Ureter (tissue), 1 donor: ENCODE measurements at places on chromosomes 12 and 14. TPM values are rescaled to one million over a fixed set of nuclear protein-coding genes. Genes with fewer than 3 reads are reported as not detected.

The MIP gene
- not detected for total RNA-seq

DNA sequence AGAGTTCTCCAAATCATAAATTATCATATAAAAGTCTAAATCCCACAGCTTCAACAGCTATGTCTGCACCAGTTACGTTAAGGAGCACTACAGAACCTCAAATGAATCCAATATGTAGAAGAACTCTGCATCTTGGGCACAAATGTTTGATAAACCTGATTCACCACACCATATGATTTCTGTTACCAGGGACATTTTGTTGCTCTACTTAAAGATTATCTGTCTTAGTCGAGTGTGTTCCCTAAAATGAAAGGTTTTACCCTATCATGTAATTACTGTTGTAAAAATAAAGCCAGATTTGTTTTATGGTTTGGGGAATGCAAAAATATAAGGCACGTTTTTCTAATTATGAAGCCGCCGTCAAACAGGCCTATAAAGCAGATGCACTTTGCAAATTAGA, 363.1 kb downstream of the EGLN3 start:
- DNase-seq: no peak

GRCh38 chr14:54627219-54627539, 60.3 kb downstream of the SAMD4A start:
- no peak for DNase-seq

- peak; percentile 31 for DNase-seq
Measured at GRCh38 chr12:62654326-62655241, 188.0 kb downstream of the MON2 start.

GRCh38 chr12:12810553-12811021, 2.6 kb upstream of the DDX47 start:
- DNase-seq: no peak

DNA sequence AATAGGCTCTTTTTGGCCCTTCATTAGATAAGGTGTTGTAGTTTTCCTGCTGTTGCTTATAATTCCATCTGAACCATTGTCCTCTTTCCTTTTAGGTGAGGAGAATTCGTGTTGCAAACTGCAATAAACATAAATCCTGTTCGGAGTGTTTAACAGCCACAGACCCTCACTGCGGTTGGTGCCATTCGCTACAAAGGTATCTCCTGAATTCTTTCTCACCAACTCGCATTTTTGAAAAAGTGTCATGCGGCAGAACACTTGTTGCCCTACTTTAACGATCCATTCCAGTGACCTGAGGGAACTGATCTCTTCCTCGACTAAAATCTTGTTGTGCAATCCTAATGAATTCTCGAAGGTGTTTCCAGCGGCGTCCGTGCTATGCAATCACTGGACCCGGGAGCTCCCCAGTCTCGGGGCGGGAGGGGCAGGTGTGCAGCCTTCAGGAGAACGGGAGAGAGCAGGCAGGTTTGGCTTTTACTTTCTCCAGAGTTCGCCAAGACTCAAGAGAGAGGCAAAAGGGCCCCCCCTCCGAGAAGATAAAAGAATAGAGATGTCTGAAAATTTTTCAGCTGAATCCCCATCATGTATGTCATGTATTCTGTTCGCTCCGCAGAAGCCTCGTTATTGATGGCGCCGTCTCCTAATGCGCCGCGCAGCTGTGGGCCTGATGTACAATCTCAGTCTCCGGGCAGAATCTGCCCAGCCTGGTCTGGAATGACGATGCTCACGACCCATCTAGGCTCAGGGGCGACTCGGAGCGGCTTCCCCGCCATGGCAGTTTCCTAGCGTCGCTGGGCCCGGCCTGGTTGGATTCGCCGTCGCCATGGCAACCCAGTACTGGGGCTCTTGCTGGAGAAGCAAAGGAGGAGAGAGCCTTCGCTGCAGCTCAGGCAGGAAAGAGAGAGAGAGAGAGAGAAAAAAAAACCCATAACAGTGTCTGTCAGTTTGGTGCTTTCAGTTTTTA, 38.2 kb downstream of the PLXNC1 start:
- peak; percentile 55 for DNase-seq

DNA sequence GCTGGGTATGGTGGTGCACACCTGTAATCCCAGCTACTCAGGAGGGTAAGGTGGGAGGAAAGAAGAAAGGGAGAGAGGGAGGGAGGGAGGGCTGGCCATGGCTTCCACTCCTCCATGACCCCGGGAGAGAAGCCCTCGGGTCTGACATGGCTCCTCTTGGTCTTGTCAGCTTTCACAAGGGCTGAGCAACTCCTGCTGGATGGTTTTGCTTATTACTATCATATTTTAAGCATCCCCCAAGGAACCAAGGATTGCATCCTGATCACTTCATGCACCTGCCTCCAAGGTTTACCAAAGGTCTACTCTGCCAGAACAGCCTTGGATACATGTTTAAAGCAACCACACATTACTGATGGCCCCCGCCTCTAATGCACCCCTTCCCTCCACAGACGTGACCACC, 28.0 kb upstream of the NCOR2 start:
- DNase-seq: no peak

GRCh38 chr14:65366802-65367565, 45.5 kb upstream of the FUT8 start:
- no peak for DNase-seq

The FAM216A gene
- 4.2 TPM for total RNA-seq

The ASCL1 gene
- not detected for total RNA-seq

The MYO1H gene
- not detected for total RNA-seq

The ZDHHC22 gene
- not detected for total RNA-seq

The MANSC4 gene
- not detected for total RNA-seq

The ASPG gene
- total RNA-seq: 6.4 TPM

DNA sequence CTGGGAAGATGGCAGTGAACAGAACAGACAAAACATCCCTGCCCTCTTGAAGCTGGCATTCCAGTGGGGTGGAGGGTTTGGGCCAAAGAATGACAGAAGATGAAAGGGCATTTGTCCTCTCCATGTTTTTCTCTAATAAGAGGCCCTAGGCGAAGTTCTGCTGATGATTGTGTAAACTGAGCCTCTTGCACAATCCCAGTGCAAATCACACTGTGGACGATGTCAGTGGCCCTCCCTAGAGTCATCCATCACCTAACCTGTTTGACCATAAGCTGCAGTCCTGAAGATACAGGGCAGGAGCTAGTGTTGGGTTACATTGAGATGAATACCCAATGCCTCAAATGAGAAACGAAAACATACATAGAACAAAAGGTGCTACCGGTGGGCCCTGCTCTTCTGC, 622.4 kb upstream of the TBX3 start:
- DNase-seq: no peak

The APAF1 gene
- total RNA-seq: 19.2 TPM

DNA sequence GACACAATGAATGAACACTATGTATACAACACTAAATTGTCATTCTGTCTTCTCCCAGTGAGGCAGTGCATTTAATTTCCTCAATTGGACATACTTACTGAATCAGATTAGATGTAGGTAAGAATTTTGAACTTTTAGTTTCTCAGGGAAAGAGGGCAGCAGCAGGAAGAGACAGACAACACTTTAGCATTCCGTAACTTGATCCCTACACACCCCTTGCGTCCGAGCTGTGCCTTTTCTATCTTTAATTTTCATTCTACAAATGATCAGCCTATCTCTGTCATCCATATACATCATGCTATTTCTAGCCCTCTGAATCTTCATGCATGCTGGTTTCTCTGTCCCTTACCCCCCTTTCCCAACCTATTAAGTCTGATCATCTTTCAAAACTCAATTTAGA, 358.0 kb upstream of the RPL10L start:
- DNase-seq: no peak

DNA sequence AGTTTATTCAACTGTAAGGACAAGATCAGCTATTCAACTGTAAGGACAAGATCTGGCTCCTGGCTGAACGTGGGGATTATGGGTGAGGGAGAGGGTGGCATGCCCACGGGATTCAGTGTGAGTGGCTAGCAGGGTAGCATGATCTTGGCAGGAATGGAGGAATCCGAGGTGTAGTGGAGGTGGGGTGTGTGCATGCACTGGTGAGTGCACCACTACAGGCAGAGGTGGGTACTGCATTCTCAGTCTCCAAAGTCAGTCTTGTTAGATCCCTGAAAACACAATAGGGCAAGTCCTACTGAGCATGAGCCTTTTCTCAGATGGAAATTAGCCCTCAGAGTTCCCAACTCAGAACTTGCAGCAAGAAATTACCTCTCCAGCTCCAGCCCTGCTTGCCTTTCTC, 32.2 kb upstream of the DCD start:
- DNase-seq: no peak

- DNase-seq: no peak
Measured at GRCh38 chr12:10115890-10116289, 14.1 kb downstream of the CLEC7A start.

DNA sequence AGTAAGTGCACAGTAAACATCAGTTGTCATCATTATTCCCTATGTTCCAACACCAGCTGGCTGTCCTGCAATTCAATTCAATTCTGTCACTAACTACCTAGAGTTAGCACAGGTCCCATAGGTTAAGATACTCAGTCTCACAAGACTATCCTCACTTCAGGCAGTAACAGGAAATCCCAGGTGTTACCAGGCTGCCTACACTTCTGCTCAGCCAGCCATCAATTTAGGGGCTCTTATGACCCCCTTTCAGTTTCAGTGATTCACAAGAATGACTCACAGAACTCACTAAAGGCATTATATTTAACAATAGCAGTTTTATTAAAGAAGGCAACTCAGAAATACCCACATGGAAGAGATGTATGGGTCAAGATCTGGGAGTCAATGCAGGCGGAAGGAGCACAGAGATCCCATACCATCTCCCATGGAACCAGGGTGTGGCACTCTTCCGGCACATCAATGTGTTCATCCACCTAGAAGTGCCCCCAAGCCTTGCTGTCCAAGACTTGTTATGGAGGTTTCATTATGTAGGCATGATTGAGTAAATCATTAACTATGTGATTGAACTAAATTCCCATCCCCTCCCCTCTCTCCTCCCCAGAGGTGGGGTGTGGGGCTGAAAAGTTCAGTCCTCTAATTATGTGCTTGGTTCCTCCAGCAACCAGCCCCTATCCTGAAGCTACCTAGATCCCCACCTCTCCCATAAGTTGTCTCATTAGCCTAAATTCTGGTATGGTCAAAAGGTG, 120.8 kb upstream of the WSCD2 start:
- DNase-seq: no peak

DNA sequence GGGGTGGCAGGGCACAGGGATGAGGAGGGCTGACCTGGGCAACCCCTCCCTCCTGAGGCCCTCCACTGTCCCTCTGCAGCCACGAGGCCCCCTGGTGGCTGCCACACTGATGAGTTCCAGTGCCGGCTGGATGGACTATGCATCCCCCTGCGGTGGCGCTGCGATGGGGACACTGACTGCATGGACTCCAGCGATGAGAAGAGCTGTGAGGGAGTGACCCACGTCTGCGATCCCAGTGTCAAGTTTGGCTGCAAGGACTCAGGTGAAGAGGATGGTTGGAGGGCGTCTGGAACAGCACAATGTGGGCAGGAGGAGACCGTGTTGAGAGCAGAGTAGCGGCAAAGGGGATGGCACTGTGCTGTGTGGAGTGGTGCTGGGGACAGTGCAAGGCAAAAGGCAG, 25.7 kb upstream of the LRP1-AS start:
- no peak for DNase-seq

The BMAL2 gene
- 7.6 TPM for total RNA-seq
